ENCODE measurements at places on chromosomes 4 and X.

GRCh38 chrX:94492541-94492940 is 818.5 kb downstream of the FAM133A start:
- DNase-seq = no peak

DNA sequence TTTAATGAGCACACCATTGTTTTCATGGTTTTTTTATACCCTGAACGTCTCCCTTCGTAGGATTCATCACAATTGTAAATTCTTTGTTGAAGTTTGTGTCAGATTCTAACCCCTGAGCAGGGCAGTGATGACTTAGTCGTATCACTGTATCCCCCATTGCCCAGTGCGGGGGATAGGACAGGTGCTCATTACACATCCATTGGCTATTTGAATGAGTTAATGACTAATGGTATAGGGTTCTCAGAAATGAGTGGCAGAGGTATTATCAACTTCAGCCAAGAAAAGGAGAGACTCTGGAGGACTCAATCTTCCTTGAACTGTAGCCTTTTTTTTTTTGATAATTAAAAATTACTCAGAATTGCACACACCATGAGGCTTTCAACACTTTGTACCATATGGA is 64.6 kb downstream of the SYNPO2 start:
- no peak for DNase-seq

DNA sequence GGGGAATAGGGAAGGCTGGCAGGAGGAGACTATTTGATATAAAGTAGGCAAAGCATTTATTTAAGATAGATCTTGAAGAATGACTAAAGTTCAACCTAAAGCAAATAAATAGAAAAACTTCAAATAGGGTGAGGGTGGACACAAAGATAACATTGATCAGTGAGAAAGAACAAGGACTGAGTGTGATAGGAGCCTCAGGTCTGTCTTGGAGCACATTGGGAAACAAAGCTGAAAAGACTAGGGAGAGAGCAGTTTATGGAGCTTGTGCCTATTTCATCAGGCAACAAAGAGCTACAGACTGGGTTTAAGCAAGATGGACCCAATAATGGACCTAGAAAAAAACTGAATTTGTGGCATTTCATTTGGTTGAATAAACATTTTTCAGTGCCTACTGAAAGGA is 425.6 kb downstream of the SMARCA1 start:
- no peak for DNase-seq

GRCh38 chr4:56757821-56758411 is 63.6 kb downstream of the SPINK2 start:
- no peak for DNase-seq

GRCh38 chrX:138745196-138745595 is 33.7 kb upstream of the FGF13 start:
- DNase-seq = peak; percentile 2

GRCh38 chr4:111031596-111031995 is 408.7 kb upstream of the PITX2 start:
- no peak for DNase-seq

All from SHP77 (cell line).